Natural killer cell (primary cell): ENCODE measurements at places on chromosomes 5 and 9. TPM values are rescaled to one million over a fixed set of nuclear protein-coding genes. Genes with fewer than 3 reads are reported as not detected.

IL31RA gene
- not detected for total RNA-seq

ADAMTS19 gene
- not detected for total RNA-seq

MARCOL gene
- total RNA-seq, result not detected

POU5F2 gene
- total RNA-seq, result 4.4 TPM

DNA sequence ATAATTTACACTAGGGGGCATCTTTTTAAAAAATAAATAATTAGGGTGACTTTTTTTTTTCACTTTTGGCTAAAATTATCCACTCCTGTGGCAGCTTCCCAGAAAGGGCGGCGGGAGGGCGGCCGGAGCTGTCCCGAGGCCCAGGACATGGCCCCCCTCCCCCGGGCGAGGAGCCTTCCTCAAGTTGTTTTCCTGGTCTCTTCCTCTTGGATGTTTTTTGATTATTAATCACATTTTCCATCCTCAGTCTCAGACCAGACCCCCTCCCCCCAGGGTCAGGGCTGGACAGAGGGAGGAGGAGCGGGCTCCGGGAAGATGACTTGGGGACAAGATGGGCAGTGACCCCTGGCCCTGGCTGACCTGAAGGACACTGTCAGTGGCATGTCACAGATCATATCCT is 4.7 kb upstream of the CNTFR start:
- DNase-seq, result no peak

- DNase-seq, result peak; percentile 36
Measured at GRCh38 chr9:131530546-131530919, 530 bp downstream of the UCK1 start.

DNA sequence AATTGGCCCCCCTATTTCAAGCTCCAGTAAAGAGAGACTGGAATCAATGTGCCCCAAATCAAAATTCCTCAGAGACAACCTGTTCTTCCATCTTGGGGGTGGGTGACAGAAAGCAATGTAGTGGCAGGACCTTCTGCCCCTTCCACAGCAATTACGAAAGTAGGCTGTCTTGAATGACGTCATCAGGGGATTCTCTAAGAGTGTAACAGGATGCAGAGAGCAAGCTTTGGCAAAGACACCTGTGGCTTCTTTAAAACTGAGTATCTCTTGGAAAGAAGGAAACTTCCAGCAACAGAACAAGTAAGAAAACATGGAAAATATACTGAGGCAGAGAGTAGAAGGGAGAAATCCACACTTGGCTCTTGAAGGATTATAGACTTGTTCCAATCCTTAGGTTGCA is 247.6 kb upstream of the PDE4D start:
- DNase-seq, result no peak

DNA sequence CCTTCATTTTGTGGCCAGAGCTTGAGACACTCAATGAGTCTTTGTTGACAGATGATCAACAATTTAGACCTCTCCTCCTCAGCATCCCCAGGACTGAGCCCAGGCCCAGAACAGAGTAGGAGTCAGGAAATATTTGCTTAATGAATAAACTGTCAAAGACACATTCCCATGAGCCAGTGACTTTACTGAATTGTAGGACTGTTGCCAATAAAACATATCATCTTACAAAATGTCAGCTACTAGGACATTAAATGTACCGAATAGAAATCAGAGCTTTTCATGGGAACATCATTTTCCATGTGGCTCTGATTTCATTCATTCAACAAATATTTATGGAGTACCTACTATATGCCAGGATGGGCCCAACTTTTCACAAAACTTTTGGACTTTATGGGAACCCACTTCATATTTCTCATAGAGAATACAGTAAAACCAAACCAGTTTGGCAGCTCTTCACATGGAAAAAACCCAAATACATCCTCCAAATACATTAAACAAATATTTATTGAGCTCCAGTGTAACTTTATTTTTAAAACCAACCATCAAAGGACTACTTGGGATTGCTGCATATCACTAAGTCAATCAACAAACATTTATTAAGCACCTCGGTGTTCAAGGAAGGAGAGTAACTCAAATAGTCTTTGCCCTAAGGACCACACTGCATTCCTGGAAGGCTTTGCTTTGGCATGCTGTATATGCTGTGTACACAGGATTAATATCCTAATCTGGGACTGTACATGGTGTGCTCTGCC is 11.4 kb downstream of the VDAC1 start:
- no peak for DNase-seq

- DNase-seq, result no peak
Measured at GRCh38 chr9:121725008-121725775, 73.8 kb downstream of the DAB2IP start.

DNA sequence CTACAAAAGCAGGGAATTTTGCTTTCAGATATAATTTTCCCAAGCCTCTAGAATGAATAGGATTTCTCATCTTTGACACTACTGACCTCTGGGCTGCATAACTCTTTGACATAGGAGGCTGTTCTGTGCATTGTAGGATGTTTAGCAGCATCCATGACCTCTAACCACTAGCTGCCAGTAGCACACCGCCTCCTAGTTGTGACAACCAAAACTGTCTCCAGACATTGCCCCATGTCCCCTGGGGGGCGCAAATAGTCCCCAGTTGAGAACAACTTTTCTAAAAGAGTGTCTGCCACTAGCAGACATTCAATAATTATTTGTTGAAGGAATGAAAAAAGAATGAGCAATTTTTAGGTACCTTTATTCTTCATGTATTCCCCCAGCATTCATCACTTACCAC is 51.8 kb downstream of the POU4F3 start:
- no peak for DNase-seq

- DNase-seq, result no peak
Measured at GRCh38 chr9:134554373-134555093, 87.1 kb upstream of the COL5A1 start.

DNA sequence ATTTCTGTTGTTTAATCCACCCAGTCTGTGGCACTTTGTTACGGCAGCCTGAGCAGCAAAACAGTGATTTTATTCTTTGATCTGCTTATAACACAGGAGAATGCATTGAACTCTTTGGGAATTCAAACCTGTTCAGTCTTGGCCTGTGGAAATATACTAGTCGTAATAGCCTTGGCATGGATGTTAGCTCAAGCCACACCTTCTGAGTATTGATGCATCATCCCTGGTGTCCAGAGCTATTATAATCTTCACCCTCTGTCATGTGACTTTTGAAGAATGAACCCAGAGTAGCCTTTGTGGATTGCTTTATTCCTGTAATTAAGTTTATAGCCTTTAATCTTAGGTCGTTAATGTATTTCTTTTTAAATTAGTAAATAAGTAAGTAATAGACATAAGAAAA is 50.8 kb upstream of the TEX48 start:
- DNase-seq, result no peak

DNA sequence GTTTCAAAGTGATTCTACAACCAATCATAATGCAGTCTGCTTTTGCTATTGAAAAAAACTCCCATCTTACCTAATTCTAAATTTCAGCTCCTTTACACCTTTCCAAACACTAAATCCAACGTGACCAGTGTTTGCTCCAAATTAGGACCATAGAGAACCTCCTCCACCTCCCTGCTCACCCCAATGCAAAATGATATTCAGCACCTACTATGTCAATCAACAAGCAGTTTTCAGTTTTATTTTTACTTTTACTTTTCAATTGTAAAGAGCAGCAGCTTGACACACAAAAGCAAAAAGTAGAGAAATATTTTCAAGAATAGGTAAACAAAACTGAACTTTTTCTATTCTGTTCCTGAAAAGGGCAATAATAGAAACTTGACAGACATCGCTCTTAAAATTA is 3.4 kb downstream of the FAM13B start:
- no peak for DNase-seq

DNA sequence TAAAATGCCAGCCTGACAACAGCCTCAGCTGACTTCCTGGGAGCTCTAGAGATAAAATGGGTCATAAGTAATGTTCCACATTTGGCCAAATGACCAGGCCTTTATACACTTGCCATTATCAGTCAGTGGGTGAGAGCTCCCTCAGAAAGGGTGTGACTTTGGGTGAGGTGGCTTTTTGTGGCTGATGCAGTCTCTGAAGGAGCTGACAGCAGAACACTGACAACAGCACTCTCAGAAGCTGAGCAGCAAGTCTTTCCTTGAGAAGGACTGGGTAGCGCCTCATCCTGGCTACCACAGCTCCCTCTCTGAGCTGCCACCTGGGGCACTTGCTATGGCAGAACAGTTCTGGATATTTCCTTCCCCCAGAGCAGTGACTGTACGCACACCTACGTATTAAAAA is 22.0 kb upstream of the GNAQ start:
- no peak for DNase-seq

GRCh38 chr9:93138171-93138764 is 4.2 kb upstream of the NINJ1 start:
- no peak for DNase-seq

GRCh38 chr9:23081377-23081776 is 634.8 kb downstream of the DMRTA1 start:
- DNase-seq, result no peak

DNA sequence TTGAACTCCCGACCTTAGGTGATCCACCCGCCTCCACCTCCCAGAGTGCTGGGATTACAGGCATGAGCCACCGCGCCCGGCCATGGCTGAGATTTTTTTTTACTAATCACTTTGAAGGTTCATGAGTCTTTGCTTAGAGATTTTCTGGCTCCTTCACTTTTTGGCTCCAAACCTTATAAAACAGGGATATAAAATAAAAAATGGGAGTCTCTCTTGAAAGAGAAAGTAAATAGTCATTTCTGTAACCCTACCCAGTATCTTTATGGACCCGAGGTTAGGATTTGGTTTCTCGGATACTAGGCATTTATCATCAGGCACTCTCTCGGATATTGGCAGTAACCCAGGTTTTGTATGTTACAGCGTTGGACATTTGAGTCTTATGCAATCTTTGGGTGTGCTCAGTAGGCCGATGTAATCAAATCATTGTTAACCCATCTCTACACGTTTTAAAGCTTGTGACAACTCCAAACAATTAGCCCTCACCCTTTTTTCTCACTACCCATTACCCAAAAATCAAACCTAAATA is 25.3 kb downstream of the STXBP1 start:
- DNase-seq, result no peak

DNA sequence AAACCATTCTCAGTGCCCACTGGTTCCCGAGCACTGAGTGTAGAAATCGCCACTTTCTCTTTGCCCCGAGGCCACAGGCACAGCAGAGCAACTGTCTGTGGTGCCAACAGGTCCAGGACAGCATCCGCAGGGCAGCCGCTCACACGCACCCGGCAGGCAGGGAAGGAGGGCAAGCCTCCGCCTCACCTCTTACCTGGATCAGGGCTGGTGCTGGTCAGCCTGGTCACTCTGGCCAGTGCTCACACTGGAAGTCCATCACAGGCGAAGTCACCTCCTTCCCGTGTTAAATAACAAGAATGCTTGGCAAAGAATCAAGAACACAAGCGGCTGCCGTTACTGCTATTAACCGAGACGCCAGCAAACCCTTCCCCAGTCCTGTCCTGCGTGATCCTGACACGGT is 13.7 kb downstream of the DIPK1B start:
- no peak for DNase-seq

GRCh38 chr9:134355561-134356279 is 29.5 kb downstream of the RXRA start:
- no peak for DNase-seq

DNA sequence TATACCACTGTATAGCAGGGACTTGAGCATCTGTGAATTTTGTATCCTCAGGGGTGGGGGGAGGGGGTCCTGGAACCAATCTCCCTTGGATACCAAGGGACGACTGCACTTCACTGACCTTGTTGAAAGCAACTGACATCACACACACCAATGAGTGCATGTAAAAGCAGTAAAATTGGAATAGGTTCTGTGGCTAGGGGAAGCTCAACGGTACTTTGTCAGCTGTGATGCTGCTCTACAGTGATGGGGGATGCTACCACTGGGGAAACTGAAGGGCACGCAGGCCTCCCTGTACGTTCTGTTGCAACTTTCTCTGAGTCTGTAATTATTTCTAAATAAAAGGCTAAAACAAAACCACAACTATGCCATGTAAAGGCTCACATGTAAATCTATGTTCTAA is 47.0 kb upstream of the RETREG1 start:
- no peak for DNase-seq

DNA sequence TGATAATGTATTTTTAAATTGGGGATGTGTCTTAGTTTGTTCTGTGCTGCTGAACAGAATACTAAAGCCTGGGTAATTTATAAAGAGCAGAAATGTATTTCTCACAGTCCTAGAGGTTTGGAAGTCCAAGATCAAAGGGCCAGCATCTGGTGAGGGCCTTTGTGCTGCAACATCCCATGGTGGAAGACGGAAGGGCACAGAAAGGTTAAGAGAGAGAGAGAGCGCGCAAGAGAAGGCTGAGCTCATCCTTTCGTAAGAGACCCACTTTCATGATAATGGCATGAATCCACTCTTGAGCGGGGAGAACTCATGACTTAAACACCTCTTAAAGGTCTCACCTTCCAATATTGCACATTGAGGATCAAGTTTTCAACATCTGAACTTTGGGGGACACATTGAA is 79.1 kb upstream of the GOLM1 start:
- DNase-seq, result no peak

DNA sequence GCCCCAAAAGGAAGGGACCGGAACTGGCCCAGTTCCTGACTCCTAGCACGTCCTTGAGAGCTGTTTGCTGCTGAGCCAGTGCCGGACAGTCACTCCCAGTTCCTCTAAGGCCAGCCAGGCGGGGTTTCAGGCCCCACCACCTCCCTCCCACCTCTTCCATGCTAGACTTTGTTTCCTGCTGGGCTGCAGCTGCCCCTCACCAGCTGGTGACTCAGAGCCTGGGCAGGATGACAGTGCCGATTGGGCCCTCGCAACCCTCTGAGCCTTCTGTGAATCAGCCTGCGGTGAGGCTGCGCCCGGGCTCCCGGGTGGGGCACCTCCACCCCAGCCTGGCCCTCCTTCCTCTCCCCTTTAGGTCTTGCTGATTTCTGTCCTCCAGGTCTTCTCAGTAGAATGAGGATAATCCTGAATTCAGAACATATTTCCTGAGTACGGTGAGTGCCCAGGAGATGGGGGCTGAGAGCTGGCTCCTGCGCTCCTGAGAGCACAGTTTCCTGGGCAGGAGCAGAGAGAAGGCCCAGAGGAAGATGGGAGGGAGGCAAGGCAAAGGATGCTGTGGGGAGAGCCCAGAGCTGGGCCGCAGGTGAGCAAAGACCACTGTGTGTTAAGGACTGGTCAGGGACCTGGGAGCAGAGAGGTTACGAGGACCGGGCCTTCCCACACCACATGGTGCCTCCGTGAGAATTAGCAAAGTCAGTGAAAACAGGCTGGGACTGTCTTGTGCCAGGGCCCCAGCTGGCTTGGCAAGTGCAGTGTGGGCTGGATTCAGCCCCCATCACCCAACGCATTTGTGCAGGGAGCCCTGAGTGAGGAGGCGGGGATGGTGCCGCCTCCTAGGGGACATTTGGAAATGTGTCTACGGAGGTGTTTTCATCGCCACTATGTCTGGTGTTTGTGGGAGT is 32.9 kb upstream of the STXBP1 start:
- DNase-seq, result peak; percentile 72

DNA sequence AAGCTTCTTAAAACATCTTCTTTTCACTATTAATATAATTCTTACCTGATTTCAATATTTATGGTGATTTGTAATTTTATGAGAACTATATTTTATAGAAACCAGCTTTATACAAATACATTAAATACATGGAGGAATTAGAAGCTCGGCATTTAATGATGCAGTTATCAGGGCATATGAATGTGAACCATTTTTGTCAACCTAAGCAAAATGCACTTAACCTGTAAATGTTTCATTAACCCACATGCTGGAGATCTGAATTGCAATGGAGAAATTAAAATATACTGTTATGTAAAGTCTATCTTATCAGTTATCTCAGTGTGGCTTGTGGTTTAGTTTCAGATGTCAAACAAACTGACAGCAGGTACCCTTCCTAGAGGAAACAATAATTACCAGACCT is 63.2 kb upstream of the CDH12 start:
- no peak for DNase-seq

GRCh38 chr5:127400539-127400938 is 109.9 kb downstream of the MEGF10 start:
- no peak for DNase-seq
